Jurkat, Clone E6-1 (cell line): ENCODE measurements at places on chromosomes 12 and 14.

DNA sequence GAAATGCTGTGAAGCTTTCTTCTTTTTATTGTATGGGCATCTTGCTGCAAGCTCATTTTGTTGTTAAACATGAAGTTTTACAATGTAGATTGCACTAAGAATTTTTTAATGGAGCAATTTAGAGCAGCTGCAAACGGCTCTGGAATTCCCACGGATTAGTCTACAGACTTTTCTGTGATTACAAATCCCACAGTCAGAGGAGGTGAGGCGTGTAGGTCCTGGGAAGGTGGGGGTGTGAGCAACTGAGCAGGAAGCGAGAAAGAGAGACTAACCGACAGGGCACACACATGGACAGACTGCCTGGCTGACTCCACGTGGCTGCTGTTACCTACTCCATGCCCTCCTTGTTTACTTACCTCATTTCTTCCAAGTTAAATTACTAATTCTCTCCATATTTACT, 348.5 kb downstream of the NPAS3 start:
- no peak for DNase-seq

DNA sequence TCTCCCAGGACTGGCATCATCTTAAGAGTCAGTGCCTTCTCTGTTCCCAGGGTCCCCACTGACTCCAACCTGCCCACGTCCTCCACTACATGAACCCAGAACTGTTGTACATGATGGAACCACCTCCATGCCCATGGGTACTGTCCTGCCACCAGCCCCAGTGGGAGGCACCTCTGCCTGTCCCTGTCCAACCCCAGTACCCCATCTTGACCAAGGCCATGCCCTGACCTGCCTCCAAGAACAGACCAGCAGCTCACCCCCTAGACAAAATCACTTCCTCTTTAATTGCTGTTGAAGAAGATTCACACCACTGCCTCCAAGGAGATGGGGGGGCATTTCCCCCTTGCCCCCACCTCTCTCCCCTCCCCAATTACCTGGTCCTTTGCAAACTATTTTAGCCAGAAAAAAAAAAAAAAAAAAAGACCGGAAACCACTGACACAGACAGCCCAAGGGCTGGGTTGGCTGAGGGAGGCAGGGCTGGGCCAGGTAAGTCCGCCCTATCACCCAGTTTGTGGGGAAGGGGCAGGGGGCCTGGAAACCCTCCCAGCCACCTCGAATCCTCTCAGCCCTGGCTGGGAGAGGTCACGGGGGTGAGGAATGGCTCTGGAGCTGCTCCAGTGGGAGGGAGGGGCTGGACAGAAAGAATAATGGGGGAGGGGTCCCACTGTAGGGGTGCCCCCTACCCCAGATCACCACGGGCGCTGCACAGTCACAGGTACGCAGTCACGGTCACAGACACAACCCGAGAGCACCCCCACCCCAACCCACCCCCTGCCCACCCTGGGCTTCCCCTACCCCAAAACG, 13.4 kb downstream of the AGAP2 start:
- DNase-seq, result no peak

GRCh38 chr14:103230658-103231334, 103.2 kb upstream of the EIF5 start:
- DNase-seq, result no peak

DNA sequence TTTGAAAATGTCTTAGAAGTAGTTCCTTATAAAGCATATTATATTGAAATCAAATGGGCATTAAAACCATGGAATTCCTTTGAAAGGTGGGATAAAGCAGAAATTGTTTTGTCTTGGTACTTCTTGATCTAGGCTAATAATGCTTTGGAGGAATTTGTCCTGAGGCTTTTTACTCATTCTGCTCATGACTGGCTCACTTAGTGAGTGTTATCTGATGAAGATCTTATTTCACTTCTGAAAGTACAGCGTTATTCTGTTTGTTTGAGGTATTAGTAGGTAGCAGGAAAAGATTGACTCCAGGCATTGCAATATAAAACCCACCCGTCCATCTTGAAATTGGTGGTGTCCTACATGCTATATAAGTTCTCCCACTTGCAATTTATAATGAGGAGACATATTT, 5.5 kb downstream of the C12orf71 start:
- no peak for DNase-seq

GRCh38 chr12:26492406-26492805, 297.0 kb downstream of the SSPN start:
- DNase-seq, result no peak

- peak; percentile 87 for DNase-seq
Observed at GRCh38 chr12:104478396-104479122, 21.8 kb downstream of the CHST11 start.

DNA sequence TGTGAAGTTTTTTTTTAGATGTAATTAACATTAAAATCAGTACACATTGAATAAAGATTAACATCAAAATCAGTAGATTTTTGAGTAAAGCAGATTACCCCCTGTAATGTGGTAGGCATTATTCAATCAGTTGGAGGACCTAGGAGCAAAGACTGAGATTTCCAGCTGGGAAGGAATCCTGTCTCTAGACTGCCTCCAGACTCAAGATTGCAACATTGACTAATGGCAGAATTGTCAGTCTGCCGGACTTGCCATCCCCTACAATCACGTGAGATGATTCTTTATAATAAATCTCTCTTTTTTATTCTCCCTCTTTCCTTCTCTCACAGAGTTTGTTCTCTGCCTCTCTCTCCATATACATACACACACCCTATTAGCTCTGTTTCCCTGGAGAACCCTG, 51.4 kb upstream of the SLC6A15 start:
- DNase-seq, result no peak

DNA sequence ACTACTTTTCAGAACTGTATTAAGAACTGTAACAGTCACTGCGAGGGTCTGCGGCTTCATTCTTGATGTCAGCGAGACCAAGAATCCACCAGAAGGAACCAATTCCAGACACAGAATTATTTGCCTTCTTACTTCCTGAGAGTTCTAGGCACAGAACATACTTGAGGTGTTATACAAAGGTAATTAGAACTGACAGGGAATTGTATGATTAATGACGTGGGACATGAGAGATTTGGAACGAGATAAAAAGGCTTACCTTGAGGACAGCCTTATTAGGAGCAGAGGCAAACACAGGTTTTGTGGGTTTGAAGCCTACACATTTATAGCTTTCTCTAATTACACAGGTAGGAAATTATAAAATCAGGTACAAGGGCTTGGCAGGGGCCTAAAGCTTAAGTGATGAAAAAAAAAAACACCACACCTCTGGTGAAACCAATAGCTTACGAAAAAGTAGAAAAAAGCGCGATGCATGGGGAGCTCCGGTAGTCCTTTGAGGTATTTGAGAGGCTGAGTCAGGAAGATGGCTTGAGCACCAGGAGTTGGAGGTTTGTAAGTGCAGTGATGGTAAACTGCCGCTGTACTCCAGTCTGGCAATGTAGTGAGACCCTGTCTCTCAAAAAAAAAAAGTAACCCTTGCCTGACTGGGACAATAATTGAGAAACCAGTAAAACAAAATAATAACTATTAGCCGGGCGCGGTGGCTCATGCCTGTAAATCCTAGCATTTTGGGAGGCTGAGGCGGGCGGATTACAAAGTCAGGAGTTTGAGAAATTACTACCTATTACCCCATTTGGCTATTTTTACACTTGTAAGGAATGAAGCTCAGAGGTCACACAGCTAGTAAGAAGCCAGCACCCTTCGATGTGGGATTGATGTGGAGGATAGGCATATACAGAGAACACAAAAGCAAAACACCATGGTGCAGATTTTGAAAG, 795 bp upstream of the ACOT2 start:
- no peak for DNase-seq

DNA sequence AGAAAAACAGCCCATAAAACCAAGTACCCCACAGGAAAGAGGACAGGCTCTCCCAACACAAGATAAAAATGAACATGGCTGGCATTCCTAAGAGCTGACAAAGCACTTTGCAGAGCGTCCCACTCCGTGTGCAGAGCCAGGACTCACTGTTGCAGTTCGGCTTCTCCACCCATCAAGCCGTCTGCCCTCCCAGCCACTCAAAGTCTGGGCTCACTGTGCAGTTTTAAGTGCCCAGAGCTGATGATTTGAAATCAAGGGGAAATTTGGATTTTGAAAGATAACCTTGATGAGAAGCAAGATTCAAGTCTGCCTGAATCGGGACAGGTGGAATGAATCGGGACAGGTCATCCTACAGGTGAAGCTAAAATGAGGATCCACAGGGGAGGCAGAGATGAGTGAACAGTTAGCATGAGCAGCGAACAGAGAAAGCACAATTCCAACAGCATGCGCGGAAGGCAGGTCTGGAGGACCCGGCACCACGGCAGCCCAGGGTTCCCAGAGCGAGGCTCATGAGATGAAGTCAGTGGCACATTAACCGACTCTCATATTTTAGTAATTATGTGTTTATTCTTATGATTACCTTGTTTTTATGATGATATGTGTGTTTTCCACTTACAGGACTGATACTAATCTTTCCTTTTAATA, 39.8 kb upstream of the GPR68 start:
- DNase-seq, result no peak

GRCh38 chr14:98935921-98936320, 336.1 kb downstream of the BCL11B start:
- DNase-seq, result no peak

DNA sequence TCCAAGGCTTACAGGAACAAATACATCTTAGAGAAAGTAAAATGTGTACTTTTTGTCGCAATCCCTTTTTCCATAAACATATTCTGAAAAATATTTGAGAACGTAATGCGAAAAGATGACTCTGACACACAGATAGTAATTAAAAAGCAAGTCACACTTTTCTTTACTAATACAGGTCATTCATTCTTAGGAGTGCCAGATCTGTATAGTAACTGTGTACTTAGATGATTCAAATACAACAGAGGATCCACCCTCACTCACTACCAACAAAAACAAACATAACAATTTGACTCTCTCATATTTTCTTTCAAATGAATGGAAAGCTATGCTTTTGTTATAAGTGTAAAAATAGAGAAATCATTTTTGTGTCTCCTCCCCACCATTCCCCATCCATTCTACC, 795.4 kb downstream of the SLC6A15 start:
- no peak for DNase-seq

- no peak for DNase-seq
Observed at GRCh38 chr12:53105712-53106439, 2.6 kb downstream of the SOAT2 start.

- DNase-seq, result no peak
Observed at GRCh38 chr14:101991352-101991751, 27.0 kb downstream of the DYNC1H1 start.

- DNase-seq, result no peak
Observed at GRCh38 chr12:99644629-99645028, 2.9 kb upstream of the GARIN6 start.

DNA sequence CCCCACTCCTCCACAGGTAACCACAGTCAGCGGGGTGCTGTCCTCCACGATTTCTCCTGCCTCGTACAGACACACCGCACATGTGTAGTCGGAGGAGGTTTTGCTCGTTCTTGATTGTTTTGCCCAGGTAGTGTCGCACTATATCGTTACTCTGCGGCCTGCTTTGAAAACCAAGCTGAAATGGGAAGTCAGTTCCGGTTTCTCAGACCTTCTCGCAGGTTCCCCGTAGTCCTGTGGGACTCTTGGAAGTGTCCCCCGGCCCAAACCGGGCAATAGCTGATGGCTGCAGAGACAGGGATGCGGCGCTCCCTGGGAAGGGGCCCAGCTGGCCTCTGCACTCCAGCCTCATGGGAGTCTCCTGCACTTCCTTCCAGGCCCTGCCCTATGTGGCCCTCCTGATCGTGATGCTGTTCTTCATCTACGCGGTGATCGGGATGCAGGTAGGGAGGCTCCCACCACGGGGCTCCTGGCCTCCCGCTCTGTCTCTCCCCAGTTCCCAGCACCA, 141.3 kb upstream of the FKBP4 start:
- no peak for DNase-seq

DNA sequence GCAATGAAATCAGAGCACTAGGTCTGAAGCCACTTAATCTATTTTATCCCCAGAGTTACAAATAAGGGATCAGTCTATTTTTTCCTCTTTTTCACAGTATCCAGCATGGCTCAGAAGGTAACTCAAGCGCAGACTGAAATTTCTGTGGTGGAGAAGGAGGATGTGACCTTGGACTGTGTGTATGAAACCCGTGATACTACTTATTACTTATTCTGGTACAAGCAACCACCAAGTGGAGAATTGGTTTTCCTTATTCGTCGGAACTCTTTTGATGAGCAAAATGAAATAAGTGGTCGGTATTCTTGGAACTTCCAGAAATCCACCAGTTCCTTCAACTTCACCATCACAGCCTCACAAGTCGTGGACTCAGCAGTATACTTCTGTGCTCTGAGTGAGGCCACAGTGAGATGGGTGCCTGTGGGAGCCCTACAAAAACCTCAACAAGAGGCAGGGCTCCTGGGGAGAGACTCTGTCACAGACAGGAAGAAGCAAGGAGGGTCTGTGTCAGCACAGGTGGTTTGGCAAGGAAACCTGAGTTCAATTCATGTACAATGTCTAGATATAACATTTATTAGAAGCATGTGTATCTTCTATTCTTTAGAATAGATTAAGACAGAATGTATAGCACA, 334.3 kb upstream of the OR4E1 start:
- no peak for DNase-seq

DNA sequence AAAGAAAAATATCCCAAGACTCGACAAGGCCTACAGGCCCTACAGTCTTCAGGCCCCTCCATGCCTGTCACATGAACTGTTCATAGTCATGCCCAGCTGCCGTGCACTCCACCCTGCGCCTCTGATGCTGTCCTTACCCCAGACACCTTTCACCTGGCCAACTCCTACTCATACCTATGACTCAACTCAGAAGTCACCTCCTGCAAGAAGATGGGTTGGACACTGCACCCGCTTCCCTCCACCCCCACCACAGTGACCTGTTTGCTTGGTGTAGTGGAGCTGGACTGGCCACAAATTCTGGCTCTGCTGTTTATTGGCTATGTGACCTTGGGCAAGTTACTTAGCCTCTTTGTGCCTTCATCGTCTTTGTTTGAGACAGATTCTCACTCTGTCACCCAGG, 56.2 kb downstream of the PHETA1 start:
- no peak for DNase-seq

DNA sequence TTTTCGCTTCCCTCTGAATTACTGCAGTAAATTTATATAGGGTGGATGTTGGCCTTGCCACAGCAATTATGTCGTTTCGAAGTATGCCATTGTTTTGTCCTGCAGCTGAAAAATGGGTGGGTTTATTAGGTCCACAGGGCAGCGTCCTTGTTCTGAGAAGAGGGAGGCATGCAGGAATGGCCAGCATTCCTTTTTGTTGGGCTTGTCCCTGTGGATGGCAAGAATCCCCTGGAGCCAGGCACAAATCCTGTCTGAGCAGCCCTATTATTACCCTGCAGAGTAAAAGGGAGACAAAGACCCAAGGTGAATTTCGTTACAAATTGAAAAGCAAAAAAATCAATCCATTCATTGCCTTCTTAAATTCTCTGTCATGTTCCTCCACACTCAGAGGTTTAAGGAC, 88.1 kb downstream of the CHST11 start:
- no peak for DNase-seq
